HEK293T (cell line): ENCODE measurements at places on chromosomes 12 and 14.
A peak's percentile ranks its signal among the peaks of the same experiment; 100 is the strongest.

GRCh38 chr14:98252820-98253219, 1019.2 kb downstream of the BCL11B start:
- DNase-seq, result no peak

GRCh38 chr12:107318806-107319532, 225.6 kb upstream of the CRY1 start:
- DNase-seq, result peak; percentile 41

DNA sequence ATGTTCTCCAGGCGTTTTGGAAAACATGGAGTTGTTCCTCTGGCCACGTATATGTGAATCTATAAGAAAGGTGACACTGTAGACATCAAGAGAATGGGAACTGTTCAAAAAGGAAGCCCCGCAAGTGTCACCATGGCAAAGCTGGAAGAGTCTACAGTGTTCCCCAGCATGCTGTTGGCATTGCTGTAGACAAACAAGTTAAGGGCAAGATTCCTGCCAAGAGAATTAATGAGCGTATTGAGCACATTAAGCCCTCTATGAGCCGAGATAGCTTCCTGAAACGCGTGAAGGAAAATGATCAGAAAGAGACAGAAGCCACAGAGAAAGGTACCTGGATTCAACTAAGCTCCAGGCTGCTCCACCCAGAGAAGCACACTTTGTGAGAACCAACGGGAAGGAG, 92.5 kb upstream of the EIF5 start:
- no peak for DNase-seq

DNA sequence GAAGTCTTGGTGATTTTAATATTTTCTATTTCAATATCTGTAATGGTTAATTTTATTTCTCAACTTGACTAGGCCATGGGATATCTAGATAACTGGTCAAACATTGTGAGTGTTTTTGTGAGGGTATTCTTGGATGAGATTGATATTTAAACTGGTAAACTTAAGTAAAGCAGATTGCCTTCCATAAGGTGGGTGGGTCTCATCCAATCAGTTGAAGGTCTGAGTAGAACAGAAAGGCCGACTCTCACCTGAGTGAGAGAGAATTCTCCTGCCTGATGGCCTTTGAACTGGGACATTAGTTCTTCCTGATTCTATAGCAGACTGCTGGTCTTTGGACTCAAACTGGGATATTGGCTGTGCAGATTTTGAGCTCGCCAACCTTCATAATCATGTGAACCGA, 36.3 kb downstream of the OTOGL start:
- no peak for DNase-seq

DNA sequence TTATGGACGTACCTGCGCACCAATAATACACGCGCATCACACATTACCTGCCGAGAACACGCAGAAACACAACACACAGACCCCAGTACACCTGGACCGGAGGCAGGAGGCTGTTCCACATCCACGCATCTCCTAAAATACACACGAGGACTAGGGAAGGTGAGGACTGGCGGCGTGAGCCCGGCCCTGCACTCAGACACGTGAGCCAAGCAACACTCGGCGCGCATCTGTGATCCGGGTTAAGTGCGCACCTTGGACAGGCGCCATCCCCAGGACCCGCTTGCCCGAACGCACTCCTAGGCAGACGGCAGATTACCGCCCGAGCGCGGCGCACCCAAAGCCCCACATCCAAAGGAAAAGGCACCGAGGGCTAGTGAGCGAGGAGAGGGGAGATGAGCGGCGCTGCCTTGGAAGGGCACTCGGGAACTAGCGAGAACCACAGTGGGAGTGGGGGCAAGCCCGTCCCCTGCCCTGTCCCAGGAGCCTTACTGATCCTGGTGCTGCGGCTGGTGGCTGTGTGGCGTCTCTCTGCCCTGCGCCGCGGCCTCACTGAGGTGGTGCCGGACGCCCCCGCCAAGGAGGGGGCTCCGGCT, 417 bp downstream of the GLS2 start:
- DNase-seq, result peak; percentile 12

- DNase-seq, result no peak
Observed at GRCh38 chr12:109815757-109816617, 17.2 kb downstream of the TRPV4 start.

DNA sequence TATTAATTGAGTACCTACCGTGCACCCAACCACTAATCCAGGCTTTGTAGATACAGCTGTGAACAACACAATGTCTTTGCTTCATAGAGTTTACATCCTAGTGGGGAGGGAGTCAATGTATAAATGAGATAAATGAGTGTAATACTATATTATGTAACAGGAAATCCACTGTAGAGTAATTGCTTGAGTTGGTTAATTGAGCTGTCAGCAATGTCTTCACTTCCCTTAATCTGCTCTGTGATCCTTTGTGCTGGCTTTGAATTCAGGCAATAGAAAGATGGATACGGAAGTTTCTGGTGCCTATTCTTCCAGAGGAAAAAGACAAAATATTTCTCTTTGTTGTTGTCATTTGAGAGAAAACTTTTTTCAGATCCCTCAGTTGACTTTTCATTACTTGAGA, 104.0 kb upstream of the SLC16A7 start:
- DNase-seq, result no peak

DNA sequence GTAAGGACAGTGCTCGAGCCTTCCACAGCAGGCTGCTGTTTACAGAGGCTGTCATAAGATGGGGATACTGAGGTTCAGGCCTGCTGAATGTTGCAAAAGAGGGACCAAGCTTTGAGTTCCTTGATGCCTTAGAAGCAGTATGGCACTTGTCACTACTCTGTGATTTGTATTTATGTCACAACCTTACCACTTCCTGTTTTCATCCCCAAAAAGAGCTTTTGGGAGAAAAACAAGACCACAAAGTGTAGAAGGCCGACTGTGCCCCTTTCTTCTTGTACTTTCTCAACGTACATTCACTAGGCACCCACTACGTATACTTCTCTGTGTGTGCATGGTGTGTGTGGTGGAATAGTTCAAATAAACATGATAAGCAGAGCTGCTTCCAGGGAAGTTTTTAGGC, 90.1 kb downstream of the DRAM1 start:
- no peak for DNase-seq

- no peak for DNase-seq
Observed at GRCh38 chr14:88227693-88228092, 95.4 kb downstream of the KCNK10 start.

- DNase-seq, result no peak
Observed at GRCh38 chr14:96525452-96525851, 23.3 kb downstream of the PAPOLA start.

DNA sequence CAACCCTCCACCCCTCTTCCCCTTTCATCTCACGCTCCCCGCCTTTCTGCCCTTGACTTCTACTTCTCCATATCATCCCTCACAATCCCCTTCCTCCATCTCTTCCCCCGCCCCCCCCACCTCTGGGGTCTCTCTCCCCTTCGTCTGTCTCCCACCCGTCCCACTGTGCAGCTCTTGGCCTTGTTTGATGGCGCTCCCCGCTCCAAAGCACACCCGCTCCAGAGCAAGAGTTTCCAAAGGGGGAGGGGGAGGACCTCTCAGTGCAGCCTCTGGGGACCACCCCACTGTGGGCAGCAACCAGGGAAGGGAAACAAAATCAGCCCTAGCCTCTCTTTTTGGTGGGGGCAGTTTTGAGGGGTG, 774 bp downstream of the CHGA start:
- no peak for DNase-seq

DNA sequence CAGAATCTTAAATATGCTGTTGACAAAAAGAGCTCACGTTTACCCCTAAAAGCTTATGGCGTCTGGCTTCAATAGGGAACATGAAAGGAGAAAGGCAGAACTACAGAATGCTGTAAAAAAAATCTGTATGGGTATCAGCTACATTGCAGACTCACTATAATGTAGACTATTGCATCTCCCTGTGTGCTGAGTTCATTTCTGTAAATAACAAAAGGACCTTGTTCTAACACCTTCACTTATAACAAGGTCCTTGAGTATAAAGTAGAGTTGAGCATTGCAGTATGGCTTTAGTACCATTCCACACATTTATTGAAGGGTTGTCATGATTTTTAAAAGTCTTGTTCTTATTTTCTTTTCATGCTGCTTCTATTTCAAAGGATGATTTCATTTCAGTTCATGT, 165.3 kb downstream of the NPAS3 start:
- DNase-seq, result no peak

DNA sequence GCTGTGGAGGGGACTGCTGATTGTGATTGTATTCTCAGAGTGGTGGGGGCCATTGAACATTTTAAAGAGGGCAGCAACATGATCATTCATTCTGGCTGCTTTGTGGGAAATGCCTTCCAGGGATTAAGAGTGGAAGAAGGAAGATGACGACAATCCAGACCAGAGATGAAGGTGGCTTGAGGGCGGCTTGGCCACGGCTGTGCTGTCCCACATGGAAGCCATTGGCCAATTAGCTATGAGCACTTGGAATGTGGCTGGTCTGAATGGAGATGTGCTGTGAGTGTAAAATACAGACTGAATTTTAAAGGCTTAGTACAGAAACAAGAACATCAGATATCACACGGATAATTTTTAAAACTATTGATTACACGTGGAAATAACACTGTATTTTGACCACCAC, 19.2 kb upstream of the SLC10A1 start:
- no peak for DNase-seq

- DNase-seq, result no peak
Observed at GRCh38 chr14:50826681-50827080, 4.3 kb downstream of the NIN start.

DNA sequence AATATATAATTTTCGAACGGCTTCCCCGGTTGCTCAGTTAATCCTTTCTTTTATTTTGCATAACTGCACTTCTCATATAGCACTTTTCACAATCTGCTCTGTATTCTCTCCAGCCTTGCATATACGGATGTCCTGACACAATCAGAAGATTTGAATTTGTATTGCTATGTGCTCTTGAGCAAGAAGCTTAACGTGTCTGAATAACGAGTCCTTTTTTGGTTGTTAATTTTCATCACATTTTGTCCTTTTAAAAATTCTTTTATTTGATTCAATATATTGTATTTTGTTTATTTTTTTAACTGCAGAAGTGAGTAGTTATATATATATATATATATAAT, 17.6 kb downstream of the A2M start:
- no peak for DNase-seq

GRCh38 chr12:125050446-125050845, 14.8 kb upstream of the AACS start:
- DNase-seq, result no peak

DNA sequence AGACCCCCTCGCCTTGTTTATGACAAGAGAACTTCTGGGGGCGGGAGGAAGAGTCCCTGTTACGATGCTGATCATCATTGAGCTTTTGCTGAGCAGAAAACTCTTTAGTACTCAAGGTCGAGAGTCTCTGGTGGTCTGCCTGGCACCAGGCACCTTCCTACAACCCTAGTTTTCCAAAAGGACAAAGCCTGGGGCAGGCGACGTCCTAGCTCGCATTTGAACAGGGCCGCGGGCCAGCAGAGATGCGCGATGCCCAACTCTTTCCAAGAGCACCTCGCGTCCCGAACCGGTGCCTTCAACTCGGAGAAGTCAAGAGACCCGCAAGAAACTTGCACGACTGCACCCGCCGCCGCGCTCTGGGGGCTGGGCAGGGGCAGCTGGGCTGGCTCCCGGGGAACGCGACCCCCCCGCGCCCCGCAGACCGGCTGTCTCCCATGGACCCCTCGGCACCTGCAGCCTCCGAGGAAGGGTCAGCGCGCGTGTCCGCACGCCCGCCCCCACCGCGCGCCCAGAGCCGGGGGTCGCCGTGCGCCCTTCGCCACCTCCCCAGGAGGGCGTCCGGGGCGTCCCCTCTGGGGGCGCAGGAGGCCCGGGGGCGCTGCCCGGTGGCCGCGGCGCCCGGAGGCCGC, 377 bp upstream of the BCL7A start:
- peak; percentile 39 for DNase-seq

- DNase-seq, result no peak
Observed at GRCh38 chr14:75989134-75989533, 3.6 kb downstream of the IFT43 start.

- peak; percentile 22 for DNase-seq
Observed at GRCh38 chr12:115998119-115998633, 279.3 kb downstream of the MED13L start.

DNA sequence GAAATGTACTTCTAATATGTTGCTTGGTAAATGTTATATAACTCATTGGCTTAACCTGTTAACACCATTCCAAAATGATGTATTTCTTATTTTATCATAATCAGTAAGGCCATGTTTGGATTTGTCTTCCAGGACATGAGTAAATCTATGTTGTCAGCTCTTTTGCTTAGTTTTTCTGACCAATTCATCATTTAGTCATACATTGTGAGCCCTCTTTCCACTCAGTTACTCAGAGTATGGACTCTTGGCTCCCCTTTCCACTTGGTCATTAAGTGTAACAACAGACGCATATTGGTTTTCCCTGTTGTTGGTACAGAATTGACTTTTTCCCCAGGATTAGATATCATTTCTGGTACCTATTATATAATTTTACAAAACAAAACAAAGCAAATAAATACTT, 9.0 kb upstream of the CLEC4D start:
- no peak for DNase-seq

DNA sequence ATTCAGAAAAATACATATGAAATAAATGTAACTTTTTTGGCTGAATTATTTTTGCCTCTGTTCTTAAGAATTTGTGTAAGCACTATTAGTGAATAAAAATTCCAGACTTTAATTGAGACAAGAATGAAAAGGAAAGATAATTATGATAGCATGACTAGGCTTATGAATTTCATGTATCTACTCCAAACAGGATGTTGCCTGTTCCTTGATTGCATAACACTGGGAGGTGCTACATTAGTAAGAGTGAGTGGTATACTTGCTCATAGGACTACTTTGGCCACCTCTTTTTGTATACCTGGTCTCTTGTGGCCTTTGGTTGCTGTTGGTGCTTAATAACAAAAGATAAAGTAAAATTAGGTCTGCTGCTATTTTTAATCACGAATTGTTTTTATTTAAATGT, 112.8 kb downstream of the NAV3 start:
- no peak for DNase-seq

DNA sequence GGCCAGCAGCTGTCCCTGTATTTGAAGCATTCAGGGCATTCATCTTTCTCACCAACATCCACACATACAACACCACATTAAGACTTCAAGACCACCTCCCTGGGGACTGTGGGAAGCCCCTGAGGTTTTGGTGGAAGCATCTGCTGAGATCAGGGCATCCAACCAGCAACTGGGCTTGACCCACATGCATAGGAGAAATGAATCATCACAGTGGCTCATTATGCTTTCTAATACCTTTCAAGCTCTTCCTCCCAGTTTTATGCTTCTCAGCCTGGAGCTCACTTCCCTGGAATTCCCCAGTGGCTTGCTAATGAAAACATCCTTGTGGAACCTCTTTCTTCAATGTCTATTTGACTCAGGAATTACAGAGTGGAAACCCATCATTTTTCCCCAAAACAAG, 21.4 kb upstream of the CMKLR1 start:
- DNase-seq, result no peak

- DNase-seq, result peak; percentile 12
Observed at GRCh38 chr12:29088611-29089219, 60.4 kb upstream of the FAR2 start.

- peak; percentile 14 for DNase-seq
Observed at GRCh38 chr12:86376052-86376451, 119.9 kb upstream of the MGAT4C start.

DNA sequence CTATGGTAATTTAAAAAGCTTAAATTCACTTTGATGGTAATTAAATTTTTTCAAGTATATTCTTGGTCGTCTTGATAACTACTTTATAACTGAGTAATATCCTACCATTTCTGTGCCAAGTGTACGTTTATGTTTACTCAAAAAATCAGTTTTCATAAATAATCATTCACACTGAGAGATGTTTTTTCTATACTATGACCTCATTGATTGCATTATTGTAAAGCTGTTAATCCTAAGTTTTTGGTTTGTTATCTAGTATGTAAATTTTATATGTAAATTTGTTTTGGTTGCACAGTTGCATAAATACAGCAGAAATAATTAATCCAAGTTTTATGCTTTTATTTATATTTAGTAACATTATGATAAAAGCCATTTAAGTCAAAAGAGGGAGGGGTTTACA, 196.4 kb upstream of the PRICKLE1 start:
- DNase-seq, result no peak
